ENCODE measurements at places on chromosomes 1 and 21.

- DNase-seq, result no peak
These were observed 18.6 kb upstream of the SLC6A9 start for GRCh38 chr1:44049839-44050238.

DNA sequence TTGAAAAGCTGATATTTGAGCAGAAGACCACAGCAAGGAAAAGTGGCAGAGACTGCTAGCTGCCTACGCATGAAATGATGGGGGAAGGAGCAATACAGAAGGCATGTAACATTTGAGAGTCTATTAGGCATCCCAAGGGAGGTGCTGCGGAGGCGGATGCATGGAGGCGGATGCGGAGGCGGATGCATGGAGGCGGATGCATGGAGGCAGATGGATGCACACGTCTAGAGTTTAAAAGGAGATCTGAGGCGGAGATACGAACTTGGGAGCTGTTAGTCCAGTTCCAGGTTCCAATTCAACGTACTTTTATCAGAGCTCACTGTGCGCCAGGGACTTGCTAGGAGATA, 744 bp upstream of the DDX20 start:
- DNase-seq, result peak; percentile 20

GRCh38 chr1:230979389-230979716, 459 bp downstream of the ARV1 start:
- DNase-seq, result no peak

- no peak for DNase-seq
These were observed 16.3 kb downstream of the C1orf167 start for GRCh38 chr1:11778336-11778735.

DNA sequence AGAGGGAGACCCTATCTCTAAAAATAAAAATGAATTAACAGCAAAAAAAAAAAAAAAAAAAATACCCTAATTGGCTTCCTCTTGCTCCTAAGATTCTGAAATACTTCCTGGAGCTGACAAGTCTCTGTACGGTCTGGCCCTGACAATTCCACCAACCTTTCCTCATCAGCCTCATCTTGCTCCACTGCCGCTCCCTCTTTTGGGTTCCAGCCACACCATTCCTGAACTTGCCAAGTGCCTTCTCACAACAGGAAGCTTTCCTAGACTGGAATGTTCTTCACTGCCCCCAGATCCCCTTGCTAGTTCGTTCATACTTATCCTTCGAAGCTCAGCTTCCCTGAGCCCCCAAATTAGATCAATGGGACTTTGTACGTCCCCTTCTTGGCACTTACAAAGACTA, 37.0 kb downstream of the AKNAD1 start:
- no peak for DNase-seq

DNA sequence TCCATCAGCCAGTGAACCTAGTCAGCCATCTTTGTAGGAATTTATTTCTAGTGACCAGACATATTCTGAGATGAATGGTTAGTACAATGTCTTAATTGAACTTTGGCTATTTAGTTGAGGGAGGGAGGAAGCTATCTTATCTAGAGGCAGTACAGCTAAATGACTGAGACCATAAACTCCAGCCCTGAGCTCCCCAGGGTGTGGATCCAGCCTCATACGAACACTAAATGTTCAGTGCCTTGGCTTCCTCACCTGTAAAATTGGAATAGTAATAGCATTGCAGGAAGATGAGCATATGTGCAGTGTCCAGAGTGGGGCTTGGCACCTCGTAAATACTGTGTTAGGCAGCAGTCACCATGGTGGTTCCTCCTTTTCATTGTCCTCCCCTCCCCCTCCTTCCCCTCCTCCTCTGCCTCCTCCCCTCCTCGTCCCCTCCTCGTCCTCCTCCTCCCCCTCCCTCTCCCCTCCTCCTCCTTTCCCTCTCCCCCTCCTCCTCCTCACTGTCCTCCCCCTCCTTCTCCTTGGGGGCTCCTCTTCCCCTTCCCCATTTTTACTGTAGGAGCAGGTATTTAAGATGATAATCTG, 108.2 kb downstream of the GALNT2 start:
- no peak for DNase-seq

DNA sequence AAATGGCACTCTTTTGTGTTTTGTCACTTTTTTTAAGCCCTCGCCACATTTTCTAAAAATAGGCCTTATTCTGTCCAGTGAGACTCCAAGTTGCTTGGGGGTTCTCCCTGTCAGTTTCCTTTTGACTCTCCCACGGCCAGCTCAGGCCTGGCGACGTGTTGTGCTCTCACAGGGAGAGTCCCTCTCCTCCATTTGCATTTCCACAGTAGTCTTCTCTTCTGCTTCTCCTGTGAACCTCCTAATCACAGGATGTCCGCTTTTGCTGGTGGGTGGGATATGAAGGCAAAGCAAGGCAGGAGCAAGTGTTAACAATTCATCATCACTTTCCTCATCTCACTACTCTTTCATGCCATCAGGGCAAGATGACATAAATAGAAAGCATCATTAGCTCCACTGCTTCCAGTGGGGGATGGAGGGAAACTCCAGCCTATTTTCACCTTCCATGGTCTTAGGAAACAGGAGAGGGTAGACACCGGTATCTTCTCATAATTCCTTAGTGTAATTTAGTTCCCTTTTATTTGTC, 99.8 kb downstream of the INTS7 start:
- DNase-seq, result no peak

GRCh38 chr1:61087571-61087970, 5.2 kb downstream of the NFIA start:
- DNase-seq, result no peak

DNA sequence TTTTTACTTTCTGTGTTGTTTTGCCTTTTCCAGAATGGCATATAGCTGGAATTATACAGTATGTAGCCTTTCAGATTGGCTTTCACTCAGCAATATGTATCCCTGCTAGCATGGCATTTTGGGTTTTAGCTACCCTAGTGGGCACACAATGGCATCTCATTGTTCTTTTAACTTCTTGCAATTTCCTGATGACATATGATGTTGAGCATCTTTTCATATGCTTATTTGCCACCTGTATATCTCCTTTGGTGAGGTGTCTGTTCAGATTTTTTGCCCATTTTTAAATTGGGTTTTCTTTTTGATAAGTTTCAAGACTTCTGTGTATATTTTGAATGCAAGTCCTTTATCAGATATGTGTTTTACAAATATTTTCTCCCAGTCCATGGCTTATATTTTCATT, 14.0 kb downstream of the TSEN15 start:
- no peak for DNase-seq

Measured in CD4-positive, alpha-beta T cell treated with Interleukin-15 for 1 hour (primary cell).